ENCODE measurements at places on chromosomes 4 and X.

DNA sequence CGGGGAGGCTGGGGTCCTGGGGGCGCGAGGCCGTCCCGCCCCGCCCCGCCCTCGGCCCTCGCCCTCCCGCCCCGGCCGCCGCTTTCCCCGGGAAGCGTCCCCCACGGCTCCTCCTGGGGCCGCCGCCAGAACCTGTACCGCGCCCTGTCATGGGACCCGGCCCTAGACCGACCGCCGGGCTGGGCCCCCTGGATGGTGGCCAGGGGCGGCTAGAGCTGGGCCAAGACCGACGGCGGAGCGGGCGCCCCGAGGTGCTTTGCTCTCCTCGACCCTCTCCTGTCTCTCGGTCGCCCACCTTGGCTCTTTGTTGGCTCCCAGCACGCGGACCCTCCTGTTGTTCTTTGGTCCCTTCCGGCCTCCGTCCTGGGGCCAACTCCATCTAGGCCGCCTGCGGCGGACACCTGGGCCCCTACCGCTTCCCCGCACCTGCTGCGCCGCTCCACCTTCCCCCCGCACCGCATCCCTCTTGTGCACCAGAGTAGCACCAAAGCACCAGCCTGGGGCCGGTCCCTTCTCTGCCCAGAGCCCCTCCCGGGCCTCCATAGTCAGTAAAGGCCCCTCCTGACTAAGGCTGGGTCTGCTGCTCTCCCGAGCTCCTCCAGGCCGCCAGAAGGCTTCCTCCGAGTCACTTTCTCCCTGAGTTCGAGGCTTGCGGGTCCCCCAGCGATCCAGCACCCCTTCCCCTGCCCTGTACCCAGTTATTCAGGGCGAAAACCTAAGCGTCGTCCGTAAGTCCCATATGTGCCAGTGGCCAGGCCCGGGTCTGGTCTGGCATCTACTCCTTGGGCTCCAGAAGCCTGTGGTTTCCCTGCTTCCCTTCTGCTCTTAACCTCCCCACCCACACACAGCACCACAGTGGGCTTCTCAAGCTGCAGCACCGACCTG lies 587 bp downstream of the TACC3 start:
- DNase-seq = no peak

- no peak for DNase-seq
Observed at GRCh38 chr4:3422808-3423297, 18.9 kb upstream of the HGFAC start.

DNA sequence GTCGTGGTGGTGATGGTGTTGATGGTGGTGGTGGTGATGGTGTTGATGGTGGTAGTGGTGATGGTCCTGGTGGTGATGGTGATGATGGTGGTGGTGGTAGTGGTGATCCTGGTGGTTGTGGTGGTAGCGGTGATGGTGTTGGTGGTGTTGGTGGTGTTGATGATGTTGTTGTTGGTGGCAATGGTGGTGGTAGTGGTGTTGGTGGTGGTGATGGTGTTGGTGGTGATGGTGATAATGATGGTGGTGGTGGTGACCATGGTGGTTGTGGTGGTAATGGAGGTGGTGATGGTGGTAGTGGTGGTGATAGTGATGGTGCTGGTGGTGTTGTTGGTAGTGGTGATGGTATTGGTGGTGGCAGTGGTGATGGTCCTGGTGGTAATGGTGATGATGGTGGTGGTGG lies 49.1 kb downstream of the TLR10 start:
- no peak for DNase-seq

- peak; percentile 19 for DNase-seq
Observed at GRCh38 chr4:165464813-165465381, 86.1 kb downstream of the CPE start.

DNA sequence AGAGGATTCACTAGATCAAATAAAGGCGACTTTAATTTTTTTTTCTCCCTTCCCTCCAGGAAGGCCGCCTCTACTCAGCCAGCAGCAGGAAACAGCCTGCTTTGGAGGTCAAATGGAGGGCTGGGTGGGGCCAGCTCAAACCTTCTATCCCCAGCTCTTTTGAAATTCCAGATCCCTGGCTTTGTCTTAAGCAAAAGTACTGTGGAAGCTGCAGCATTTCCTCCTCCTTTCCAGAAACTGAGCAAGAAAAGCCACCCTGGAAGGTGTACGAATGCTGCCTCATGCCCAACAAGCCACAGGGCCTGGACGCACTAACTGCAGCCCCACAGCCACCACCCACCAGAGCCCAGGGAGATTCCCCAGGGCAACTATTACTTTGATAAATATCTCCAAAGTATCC lies 55.1 kb upstream of the ZCCHC13 start:
- DNase-seq = no peak
